NCI-H1417 treated with DMSO at 0.1 percent for 48 hours (cell line): ENCODE measurements at places on chromosomes 6 and 20.

GRCh38 chr20:1539816-1540419 is 17.6 kb downstream of the SIRPD start:
- DNase-seq, result no peak

- peak; percentile 32 for DNase-seq
Observed at GRCh38 chr6:53986165-53986720, 125.0 kb upstream of the MLIP start.

DNA sequence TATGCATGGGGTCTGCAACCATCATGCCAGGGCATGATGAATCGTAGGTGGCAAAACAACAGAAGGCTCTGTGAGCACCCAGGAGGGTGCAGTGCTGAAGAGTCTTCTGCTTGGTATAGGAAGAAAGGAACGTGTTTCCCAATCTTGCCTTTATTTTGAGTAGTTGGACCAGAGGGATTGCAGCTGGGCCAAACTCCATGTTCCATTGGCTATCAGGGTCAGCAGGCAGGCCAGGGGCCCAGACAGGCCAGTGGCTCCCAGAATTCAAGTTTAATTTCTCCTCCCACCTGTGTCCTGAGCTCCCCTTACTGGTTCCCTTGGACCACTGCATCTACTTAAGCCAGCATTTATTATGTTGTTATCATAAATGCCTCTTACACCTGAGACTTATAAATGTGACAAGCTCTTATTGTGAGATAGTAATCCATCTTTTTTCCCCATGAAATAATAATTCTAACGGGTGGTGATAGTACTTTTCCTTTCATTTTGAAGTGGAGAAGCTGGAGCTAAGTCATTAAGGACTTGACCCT is 918 bp upstream of the TRIM38 start:
- DNase-seq, result no peak

DNA sequence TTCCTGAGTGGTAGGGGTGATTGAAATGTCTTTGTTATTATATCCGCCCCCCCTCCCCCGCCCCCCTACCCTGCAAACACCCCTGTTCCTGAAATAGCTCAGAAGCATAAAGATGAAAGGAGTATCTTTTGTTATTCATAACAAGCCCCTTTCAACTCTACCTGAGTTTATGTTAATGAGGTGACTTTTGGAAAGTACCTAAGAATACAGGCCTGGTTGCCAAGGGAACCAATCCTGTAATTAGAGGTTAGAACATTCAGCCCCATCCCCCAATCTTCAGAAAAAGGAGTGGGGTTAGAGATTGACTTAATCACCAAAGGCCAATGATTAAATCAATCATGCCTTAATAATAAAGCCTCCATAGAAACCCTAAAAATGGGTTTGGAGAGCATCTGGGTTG is 979.2 kb upstream of the GJE1 start:
- peak; percentile 23 for DNase-seq

- no peak for DNase-seq
Observed at GRCh38 chr20:63350597-63351325, 10.4 kb downstream of the CHRNA4 start.
